Mesendoderm (in vitro differentiated cells): ENCODE measurements at places on chromosomes 1 and 21.

DNA sequence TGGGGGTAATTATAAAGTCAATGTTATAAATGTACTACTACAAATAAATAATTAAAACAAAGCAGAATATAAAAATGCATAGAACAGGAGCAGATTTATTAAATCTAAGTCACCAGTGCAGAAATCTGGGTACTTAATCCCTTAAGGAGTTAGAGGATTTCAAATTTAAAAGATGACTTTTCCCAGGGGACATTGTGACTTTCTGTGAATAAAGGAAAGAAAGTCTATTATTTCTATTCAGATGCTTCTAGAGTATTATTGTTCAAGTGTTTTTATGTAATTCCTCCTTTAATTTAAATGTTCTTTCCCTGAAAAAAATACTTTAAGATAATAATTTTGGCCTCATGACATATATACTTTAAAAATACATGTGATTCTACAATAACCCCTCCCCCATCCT lies 43.4 kb downstream of the SYDE2 start:
- no peak for DNase-seq

DNA sequence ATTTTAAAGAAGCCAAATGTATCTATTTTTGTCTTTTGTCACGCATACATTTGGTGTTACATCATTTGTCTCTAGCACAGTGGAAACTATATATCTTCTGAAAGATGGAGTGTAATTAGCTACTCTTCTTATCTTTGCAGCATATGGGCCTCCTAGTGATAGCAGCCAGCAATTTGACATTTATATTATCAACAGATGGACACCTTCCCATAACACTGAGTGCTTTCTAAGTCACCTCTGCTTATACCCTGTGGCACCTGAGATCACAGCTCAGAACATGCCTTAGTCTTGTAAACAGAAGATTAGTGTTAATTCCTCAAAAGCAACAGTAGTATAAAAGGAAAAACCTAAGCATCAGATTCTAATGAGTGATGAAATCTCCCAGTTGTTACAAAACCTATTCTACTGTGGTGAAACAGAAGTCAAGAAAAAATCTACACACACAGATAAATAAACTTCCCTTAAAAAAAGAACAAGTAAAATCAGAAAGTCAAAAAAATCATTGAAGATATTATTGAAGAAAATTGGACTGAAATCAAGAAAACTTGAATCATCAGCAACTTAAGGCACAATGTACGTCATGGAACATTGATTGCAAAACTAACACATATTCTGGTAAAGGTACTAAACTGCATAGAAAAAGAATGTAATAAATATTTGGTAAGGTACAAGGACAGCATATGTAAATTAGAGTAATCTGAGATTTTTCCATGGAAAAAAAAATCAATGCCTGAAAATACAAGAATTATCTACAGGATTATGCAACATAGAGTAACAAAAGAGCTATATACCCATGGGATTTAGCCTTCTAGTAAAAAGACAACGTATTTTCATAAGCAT lies 61.7 kb downstream of the KCNT2 start:
- no peak for DNase-seq

DNA sequence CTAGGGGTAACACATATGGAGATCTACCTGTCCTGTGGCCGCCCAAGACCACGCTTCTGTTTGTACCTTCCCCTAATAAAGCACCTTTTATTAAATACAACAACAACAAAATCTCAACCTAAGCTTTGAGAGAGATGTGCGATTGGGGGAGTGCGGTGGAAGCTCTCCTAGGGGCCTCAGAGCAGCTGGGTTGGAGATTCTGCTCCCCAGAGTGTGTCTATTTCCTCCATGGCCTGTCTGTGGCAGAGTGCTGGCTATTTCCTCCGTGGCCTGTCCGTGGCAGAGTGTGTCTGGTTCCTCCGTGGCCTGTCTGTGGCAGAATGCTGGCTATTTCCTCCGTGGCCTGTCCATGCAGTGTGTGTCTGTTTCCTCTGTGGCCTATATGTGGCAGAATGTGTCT lies 139.3 kb upstream of the IPO9 start:
- DNase-seq: no peak

GRCh38 chr1:15222653-15223303 lies 24.2 kb upstream of the FHAD1 start:
- no peak for DNase-seq

DNA sequence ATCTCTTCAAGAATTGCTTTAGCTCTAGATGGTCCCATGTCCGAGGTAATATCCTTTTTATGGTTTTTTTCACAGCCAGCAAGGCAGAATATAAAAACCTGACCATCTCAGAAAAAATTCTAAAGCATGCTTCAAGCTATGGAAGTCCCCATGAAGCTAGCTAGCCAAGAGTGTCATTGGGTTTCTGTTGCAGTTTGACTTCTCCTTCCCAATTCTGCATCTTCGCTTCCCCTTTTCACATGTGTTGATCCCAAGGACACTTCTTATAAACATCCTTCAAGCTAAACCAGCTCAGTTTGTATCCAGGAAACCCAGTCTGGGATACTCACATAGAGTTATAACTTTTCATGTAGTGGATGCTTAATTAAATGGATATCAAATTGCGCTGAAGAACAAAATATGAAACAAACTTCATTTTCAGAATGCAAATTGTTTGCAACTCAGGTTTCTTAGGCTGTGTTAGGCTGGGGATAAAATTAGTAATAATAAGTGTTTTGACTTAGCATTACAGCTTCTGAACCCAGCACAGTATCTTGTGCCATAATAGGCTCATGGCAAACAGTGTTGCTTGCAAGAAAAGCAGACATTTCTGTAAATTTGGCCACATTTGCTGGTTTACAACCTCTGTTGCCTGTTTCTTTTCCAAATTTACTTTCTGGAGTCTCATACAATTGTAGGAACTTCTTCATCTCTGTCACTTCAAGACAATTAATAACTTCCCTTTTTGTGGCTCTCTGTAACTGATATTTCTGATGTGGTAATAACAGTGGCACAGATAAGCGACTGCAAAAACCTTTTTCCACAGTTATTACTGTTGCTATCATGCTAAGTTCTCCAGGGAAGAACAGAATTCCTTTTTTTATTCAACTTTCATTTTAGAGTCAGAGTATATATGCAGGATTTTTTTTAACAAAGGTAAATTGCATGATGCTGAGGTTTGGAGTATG lies 53.2 kb downstream of the NCAM2 start:
- no peak for DNase-seq

GRCh38 chr1:152013664-152014237 lies 20.1 kb upstream of the S100A10 start:
- DNase-seq: peak; percentile 87

DNA sequence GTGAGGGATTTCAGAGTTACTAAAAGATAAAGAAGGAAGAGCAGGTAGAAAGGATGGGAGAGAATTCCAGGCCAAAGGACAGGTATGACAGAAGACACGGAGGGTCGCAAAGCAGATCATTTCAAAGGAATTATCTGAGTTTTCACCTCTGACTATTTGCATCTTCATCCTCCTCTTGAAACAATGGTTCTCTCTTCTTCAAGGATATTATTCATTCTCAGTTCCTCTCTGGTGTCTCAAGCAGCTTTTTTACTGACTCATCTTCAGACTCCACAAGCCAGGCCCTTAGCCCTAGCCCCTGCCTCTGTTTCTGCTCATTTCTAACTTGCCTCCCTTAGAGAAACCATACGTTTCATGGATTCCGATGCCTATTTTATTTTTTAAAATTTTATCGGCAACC lies 15.0 kb downstream of the DDX59 start:
- DNase-seq: no peak

- no peak for DNase-seq
Measured at GRCh38 chr1:109963864-109964263, 20.7 kb upstream of the AHCYL1 start.

DNA sequence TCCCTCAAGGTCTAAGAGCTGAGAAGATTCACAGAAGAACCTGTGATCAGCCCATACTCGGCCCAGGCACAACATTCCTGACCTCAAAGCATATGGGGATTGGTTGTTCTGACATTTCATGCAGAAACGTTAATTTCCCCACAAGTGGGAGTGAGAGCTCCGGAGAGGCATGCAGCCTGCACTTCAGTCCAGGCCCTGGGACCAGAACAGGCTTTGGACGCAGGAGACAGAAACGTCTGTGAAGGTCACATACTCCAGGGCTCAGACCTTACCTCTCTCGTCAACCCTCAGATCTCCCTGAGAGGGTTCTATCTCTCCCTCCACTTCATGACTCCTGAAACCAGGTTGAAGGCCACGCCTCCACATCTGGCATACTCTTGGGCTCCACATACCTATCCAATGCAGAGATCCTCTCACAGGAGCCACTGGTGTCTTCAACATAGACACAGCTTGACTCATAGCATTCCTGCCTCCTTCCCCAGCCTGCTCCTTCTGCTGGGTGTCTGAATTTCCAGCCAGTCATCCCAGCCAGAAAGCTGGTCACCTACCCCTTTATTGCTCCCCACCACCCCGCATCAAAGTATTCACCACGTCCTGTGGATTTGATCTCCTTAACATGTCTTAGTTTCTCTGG lies 149.2 kb downstream of the OMA1 start:
- DNase-seq: peak; percentile 90

GRCh38 chr1:43814401-43814800 lies 107.1 kb downstream of the ST3GAL3 start:
- DNase-seq: no peak

DNA sequence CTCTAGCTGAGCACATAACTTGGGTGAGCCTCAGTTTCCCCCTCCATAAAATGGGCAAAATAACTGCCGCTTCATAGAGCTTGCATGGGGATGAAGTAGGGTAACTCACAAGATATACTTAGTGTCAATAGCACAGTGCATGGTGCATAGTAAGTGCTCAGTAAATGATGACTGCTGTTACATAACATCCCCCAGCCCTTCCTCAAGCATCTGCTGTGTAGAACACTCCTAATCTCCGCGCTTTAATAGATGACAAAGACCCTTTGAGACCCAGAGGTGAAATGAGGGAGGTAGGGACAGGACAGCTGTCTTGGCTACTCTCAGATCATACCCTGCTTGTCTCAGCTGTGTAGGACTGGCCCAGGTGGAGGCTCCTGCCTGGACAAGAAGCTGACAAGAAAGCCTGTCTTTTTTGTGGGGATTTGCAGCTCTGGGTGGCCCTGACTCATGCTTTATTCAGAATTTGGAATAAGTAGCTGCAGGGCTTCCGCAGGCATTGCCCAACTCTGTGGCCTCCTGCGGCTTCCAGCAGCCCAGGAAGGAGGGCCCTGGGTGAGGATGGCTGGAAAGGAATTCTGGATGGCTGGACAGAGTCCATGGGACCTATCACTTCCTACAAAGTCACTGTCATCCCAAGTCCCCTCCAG lies 20.7 kb upstream of the PADI4 start:
- DNase-seq: peak; percentile 18

GRCh38 chr1:22854688-22855565 lies 117.7 kb downstream of the LACTBL1 start:
- peak; percentile 84 for DNase-seq

DNA sequence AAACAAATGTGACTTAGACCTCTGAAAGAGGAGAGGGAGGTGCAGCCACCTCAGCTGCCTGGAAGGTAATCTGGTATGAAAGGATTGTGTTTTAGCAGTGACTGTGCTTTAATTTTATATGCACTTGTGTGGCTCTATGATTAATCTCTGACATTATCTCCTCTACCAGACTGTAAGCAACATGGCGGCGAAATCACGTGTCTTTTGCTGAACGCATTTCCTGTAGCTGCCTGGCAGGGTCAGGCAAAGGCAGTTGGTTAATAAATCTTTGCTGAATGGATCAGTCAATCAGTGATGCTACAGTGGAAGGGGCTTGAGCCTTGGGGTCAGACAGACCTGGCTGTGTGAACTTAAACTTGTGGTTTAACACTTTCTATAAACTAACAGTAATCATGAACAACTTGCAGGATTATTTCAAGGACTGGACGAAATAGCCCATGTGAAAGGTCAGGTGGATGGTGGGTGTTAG lies 96.9 kb downstream of the ADSS2 start:
- DNase-seq: no peak

DNA sequence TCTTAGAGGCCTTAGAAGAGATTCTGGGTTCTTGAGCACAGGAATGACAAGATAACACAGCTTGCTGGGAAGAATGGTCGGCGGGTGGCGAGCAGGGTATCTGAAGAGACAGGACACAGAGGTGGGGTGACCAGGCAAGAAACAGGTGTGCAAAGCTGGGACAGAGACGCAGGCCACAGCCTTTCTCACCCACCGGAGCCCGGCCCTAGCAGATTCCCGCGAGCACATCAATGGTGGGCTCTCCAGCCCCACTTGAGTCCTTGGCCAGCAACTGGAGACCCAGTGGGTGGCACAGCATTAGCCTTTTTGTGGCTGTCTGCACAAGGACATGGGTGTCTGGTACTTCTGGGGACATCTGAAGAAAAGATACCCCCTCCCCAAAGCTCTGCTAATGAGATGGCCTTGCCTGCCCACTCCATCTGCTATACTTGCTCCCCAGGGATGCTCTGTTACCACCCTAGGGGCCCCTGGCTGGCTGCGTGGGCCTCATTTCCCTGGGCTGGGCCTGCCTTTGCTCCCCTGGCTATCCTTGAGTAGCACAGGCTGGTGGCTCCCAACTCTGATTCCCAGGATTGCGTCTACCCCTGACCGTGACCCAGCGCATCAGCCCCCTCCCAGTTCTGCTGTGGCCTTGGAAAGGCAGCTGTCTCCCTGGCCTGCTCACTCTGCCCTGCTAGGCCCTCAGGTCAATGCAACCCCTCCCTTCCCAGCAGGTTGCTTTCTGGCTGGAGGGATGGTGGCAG lies 127.2 kb upstream of the ADAR start:
- no peak for DNase-seq

- DNase-seq: no peak
Measured at GRCh38 chr1:58720680-58721079, 20.8 kb upstream of the MYSM1 start.

- no peak for DNase-seq
Measured at GRCh38 chr1:3460672-3461131, 6.2 kb downstream of the ARHGEF16 start.

GRCh38 chr1:43577655-43578542 lies 47.2 kb downstream of the PTPRF start:
- peak; percentile 41 for DNase-seq

DNA sequence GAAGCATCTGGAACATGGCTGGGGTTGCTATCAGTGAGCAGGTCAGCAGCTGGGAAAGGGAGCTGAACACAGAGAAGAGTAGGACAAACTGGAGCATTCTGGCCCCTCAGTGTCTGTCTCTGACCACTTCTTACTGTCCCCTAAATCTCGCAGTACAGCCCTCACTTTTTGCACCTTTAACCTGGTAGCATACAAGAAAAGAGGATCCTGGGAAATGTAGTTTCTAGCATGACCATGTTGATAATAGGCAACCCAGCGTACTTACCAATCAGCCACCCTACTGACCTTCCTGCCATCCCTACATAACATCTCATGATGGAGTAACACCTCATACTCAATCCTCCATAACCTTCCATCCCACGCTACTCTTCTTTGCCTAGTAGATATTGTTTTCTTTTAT lies 99.1 kb upstream of the RAVER2 start:
- DNase-seq: peak; percentile 8

- DNase-seq: no peak
Measured at GRCh38 chr1:195908121-195908520, 700.1 kb downstream of the KCNT2 start.
